ENCODE measurements at places on chromosomes 5 and 9. TPM values are rescaled to one million over a fixed set of nuclear protein-coding genes. Genes with fewer than 3 reads are reported as not detected.

SMIM27 gene
- 2.0 TPM for total RNA-seq

SPINK14 gene
- total RNA-seq = not detected

DNA sequence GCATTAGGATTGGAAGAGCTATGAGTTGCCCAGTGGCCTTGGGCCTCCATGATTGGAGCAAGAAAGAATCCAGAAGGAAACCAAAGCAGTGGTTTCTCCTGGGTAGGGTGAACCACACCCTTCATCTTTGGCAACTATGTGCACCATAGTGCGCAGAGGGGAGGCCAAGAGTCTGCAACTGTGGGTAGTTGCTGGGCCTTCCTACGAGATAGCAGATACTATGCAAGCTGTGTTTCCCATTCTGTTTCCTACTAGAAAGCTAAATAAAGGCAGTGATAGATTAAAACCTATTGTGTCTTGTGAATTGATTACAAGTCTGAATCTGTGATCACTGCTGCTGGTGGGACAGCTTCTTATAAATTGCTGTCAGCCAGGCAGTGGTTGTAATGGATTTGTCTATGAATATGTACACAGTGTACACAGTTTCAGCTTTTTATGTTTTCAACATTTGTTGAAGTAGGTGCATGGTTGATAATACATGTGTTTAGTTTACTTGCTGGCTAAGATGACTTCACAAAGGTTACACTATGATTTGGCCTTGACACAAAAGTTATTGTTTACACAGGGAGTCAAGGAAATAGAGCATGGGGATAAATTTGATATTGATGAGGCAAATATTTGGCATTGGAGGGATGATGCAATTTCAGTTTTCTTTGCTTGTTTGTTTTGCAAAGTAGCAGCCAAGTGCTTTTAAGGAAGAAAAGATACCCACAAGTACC is 23.7 kb upstream of the PDE8B start:
- DNase-seq = no peak

DNA sequence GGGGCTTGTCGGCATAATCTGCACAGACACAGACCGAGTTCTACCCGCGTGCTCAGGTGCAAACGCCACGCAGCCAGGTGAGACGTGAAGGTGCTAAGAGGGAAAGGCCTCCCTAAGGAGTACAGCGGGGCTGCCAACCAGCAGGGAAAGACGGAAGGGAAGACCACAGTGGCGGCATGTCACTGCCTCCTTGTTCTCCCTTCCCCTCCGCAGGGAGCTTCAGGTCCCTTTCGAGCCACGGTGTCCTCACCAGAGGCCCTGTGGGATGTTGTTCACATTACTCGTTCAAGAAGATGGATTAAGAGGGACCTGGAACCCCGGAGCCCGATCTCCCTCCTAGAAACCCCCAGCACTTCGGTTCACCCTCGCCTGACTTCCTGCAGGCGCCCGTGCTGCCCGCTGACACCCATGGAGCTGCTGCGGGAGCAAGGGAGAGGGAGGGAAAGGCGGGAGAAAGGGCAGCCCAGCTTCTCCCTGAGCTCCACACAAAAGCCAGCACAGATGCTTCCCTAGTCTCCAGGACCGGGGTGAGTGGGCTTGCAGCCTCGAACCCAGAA is 686 bp downstream of the BRD9 start:
- DNase-seq = peak; percentile 68

DNA sequence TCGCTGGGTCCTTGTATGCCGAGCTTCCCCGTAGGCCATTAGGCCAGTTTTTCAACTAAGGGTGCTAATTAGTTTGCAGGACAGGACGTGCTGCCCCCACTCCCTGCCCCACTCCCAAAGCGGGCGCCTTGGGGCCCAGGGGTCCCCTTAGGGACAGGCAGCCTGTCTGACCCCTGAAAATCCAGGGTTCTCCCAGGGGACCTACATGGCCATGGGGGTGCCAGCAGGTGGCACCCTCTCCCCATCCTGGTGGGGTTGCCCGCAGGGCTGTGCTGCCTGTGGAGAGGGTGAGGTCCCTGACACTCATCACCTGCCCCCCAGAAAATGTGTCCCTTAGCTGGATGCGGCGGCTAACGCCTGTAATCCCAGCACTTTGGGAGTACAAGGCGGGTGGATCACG is 8.5 kb upstream of the CCDC187 start:
- DNase-seq = no peak

DNA sequence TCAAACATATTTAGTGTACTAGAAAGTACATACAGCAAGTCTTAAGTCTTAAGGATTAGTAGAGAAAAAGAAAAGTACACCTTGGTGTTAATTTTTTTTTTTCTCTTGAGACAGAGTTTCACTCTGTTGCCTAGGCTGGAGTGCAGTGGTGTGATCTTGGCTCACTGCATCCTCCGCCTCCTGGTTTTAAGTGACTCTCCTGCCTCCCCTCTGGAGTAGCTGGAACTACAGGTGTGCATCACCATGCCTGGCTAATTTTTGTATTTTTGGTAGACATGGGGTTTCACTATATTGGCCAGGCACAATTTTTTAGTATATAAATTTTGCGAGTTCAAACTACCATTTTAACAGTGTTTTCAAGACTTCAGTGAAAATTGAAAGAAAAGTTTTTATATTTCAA is 1941.1 kb upstream of the CDH6 start:
- DNase-seq = no peak

All from SJSA1 (cell line).